ENCODE measurements at places on chromosomes 5 and 9.
A peak's percentile ranks its signal among the peaks of the same experiment; 100 is the strongest.

DNA sequence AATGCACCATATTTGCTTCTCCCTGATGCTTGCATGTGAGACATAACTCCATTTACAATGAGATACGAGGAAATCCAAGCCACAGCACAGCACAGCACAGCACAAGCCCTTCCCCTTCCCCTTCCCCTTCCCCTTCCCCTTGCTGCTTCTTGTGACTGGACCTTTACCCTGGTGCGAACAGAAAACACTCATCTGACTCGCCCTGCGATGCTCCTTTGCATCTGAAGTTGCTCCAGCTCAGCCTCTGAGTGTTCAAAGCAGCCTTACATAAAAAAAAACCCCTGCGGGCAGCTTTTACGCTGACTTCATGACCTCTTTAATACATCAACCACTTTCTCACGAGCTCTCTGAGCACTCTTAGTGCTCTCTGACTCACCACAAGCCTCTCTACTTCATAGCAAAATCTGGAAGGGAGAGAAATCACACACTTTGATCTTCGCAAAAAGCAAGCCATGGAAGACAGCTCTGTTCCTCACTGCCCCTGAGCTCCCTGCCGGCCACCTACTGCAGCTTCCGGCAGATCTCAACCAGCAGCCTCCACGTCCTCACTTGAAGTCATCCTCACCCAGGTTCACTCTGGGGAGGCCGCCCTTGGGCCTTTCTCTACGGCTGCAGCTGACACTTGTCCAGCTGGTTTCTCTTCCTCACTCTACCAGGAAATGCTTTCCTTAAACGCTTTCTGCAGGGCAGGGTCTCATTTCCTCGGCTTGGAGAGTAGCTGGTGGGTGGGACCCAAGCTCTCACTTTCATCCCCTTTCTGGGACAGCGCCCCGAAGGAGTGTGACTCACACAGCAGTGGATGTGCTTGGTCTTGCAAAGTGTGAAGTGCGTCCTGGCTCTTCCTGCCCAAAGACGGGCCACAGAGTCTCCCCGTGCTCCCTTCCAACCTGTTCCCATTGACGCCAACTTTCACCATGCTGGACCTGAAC is 5.3 kb downstream of the SLC34A1 start:
- peak; percentile 97 for DNase-seq

DNA sequence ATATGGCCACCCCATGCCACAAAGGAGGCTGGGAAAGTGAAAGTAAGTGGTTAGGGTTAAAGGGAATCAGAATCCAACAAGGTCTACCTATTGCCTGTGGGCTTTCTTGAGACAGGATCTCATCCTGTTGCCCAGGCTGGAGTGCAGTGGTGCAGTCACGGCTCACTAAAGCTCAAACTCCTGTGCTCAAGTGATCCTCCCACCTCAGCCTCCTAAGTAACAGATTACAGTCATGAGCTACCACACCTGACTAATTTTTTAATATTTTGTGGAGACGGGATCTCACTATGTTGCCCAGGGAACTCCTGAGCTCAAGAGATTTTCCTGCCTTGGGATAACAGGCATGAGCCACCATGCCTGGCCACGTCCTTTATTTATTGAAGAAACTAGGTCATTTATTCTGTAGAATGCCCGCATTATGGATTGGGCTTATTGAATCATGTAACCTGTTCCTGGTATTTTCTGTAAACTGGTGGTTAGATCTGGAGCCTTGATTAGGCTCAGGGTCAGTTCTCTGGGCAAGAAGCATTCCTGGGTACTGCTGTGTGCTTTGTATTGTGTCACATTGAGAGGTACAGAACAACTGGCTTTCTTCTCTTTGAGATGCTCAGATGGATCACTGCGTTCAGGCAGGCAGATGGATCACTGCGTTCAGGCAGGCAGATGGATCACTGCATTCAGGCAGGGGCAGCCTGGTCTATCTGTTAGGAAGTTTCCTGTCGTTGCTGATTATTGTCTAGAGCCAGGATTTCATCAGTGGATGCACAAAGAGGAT is 41.6 kb downstream of the ERGIC1 start:
- no peak for DNase-seq

GRCh38 chr5:78530342-78531096 is 118.1 kb downstream of the LHFPL2 start:
- peak; percentile 96 for DNase-seq

- DNase-seq: peak; percentile 63
These were observed 93.7 kb downstream of the PDE4D start for GRCh38 chr5:59799668-59800346.

DNA sequence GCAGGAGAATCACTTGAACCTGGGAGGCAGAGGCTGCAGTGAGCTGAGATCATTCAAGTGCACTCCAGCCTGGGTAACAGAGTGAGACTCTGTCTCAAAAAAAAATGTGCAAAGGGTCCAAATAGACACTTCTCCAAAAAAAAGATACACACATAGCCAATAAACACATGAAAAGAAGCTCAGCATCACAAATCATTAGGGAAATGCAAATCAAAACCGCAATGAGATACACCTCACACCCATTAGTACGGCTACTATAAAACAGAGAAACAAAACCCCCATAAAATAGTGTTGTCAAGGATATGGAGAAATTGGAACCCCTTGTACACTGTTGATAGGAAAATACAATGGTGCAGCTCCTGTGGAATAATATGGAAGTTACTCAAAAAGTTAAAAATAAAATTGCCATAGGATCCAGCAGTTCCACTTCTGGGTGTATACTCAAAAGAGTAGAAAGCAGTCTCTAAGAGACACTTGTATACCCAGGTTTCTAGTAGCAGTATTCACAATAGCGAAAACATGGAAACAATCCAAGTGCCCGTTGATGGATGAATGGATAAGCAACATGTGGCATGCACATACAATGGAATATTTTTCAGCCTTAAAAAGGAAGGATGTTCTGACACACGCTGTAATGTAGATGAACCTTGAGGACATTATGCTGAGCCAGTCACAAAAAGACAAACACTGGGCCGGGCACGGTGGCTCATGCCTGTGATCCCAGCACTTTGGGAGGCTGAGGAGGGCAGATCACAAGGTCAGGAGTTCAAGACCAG is 57.2 kb upstream of the PPARGC1B start:
- no peak for DNase-seq

DNA sequence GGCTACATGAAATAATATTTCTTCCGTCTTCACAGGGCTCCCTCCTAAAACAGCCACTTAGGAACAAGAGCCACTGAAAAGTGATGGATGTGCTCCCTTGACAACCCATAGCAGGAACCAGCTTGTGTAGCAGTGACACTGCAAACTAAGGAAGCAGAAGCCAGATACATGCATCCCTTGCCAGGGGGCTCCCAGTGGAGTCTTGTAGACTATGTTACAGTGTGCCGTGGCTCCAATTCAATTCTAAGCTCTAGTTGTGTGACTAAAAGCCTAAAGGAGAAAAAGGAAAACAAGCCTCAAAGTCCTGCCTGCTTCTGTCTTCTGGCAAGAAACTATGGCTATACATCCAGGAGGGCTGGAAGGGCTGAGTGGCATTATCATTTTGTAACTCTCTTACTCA is 12.2 kb upstream of the TAF1L start:
- no peak for DNase-seq

- DNase-seq: peak; percentile 48
These were observed 15.0 kb upstream of the TEX48 start for GRCh38 chr9:114696814-114697544.

DNA sequence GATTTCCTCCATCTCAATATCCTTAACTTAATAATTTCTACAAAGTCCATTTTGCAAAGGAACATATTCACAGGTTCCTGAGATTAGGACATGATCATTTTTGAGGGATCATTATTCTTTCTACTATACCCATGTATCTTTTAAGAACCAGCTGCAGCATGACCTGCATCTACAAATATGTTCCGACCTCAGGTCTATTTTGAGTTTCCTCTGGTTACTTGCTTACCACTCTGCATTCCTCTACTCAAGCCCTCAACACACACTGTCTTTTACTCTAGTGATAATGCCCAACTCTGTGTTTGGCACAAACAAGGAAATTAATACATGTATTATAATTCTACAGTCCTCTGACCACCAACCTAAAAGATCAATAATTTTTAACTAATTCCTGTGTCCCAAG is 386.1 kb downstream of the DNAH5 start:
- DNase-seq: no peak

DNA sequence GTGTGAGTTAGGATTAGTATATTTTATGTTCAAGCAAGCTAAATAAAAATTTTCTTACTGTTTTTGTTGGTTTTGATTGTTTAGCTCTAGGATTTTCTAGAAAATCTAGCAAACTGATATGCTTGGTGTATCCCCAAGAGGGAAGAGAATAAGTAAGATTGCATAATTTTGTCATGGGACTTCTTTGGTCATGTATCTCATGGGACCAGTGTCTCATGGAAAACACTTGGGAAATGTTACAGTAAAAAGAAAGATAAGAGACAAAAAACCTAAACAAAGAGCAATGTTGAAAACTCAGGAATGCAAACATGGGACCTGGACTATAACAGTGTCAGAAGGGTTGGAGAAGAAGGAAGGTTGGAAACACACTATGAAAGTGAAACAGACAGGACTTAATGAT is 119.4 kb downstream of the TLR4 start:
- DNase-seq: no peak

GRCh38 chr5:177430140-177430951 is 3.9 kb downstream of the GRK6 start:
- no peak for DNase-seq

DNA sequence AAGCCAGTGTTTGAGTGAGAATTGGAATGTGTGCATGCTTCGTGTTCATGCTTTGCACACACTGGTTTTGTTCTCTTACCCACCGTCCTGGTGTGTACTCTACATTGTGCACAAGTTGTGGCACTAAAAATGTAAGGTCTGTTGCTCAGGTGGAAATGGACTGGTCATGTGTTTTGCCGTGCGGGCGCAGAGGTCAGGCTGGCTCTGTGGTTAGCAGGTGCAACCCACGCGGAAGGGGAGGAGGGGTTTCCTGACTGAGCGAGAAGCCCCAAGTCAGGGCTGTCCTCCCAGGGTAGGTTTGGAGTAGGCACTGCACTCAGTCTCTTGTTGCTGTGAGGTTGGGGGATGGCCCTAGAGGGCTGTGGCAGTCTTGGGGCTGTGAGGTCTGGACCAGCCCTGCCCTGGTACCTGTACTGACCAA is 86.6 kb downstream of the EHMT1 start:
- DNase-seq: no peak

DNA sequence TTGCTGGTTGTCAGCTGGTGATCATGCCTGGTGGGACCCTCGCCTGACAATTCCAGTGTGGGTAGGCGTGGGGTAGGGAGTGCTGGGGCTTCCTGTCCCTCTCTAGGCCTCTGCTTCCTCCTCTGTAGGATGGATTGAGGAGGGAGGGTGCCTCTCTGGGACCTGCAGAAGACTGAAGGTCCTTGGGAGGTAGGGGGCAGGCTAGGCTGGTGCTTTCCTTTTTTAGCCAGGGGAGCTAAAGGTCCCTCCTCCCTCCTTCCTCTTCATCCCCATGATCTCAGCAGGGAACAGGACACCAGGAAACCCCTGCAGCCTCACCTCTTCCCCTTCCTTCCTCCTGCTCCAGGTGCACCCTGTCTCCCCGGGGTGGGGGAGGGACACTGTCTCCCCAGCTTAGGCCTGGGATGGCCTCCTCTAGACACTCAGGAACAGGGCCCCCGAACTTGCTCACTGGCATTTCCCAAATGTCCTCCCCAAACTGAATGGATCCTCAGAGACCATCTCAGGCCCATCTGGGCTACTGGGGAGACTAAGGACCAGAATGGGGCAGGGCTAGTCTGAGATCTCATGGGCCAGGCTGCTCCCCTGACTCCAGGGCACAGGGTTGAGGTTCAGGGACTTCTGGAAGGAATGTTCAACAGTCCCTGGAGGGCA is 8.4 kb downstream of the SH2D3C start:
- no peak for DNase-seq

- peak; percentile 21 for DNase-seq
These were observed 28.4 kb upstream of the TRIO start for GRCh38 chr5:14114615-14115251.

GRCh38 chr5:171898386-171898785 is 108.1 kb downstream of the FBXW11 start:
- no peak for DNase-seq

DNA sequence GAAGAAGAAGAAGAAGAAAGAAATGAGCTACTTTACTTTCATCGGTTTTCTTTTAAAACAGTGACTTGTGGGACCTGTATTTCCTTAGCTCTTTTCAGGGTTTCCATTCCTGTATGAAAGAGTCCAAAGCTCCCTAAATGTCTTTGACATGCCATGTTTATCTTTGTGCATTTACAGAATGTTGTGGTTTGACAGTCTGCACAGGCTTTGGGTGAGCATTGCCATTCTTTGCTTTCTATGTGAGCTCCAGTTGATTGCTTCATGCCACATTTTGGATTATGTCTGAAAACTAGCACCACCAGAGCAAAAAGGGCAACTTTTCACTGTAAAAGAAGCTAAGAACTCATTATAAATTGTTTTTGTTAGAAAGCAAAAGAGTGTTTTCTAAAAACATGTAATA is 733.4 kb downstream of the TLE4 start:
- peak; percentile 1 for DNase-seq

DNA sequence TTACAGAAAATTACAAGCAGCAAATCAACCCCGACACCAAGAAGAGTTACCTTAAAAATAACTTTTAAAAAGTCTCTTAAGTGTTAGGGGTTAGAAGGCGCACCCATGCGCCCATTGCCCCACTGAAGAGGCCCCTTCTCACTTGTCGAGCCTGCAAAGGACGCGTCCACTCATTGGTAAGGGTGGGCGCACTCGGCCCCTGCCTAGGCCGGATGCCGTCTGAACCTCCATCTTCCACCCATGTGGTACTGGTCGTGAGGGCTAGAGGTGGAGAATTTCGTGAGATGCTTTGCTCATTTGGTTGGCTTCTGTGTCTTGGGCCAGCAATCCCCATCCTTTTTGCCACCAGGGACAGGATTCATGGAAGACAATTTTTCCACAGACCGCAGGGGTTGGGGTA is 27.5 kb upstream of the LRRC14B start:
- no peak for DNase-seq

- no peak for DNase-seq
These were observed 490.2 kb downstream of the EBF1 start for GRCh38 chr5:158609333-158610050.

DNA sequence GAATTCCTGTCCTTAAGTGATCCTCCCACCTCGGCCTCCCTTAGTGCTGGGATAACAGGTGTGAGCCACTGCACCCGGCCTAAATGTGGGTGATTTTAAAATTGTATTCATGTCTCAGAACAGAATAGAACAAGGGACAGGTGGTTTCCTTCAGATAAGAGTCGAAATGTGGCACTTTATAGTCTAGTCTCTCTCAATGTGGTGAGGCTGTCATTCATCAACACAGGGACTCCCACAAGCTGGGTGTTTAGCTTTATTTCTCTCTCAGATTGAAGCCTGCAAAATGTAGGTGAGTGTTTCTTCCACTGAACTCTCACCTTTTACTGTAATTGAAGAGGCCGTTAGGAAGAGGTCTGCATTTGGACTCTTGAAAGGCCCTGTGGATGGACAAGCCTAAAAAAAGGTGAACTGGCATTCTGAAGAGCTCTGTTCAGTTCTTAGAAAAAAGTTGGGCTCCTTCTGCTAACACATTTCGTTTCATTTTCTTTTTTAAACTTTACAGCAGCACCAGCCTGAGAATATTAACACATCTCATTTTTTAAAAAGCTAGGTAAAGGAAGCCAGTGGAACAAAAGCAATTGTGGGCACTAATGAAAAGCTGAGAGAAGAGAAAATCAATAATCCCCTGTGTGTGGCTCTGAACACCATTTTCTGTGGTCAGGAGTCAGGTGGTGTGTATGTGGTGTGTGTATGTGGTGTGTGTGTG is 126.2 kb upstream of the SLC28A3 start:
- DNase-seq: no peak

Data from iris pigment epithelial cell (primary cell).